Naive thymus-derived CD4-positive, alpha-beta T cell (primary cell): ENCODE measurements at places on chromosomes 6 and 20. TPM values are rescaled to one million over a fixed set of nuclear protein-coding genes. Genes with fewer than 3 reads are reported as not detected.
A peak's percentile ranks its signal among the peaks of the same experiment; 100 is the strongest.

GRCh38 chr6:7960848-7961247 is 50.3 kb upstream of the TXNDC5 start:
- no peaks in the 10 kb centered on the region for H3K4me1 ChIP-seq
- H3K4me3 ChIP-seq = no peak overlapping the region
- no peak for DNase-seq
- H3K36me3 ChIP-seq = no peaks in the 10 kb centered on the region
- no peak overlapping the region for H3K27ac ChIP-seq

- peaks cover 11% of the 10 kb centered on the region for H3K36me3 ChIP-seq
- no peaks in the 10 kb centered on the region for H3K27me3 ChIP-seq
- DNase-seq = no peak
- no peak overlapping the region for H3K4me3 ChIP-seq
- H3K27ac ChIP-seq = no peak overlapping the region
- H3K4me1 ChIP-seq = no peaks in the 10 kb centered on the region
These were observed 7.2 kb downstream of the HEBP2 start for GRCh38 chr6:138410972-138411880.

- no peak overlapping the region for H3K4me3 ChIP-seq
- H3K27ac ChIP-seq = no peak overlapping the region
These were observed 393.4 kb upstream of the SULF2 start for GRCh38 chr20:48178633-48179032.

- H3K27me3 ChIP-seq = no peaks in the 10 kb centered on the region
- peaks cover 6% of the 10 kb centered on the region for H3K4me1 ChIP-seq
- H3K4me3 ChIP-seq = no peak overlapping the region
- no peak overlapping the region for H3K27ac ChIP-seq
These were observed 54.2 kb downstream of the MAP3K5 start for GRCh38 chr6:136737871-136738691.

GRCh38 chr6:33313709-33314514 is at the start of gene TAPBP:
TSS of gene TAPBP (minus strand) at chr6:33314078. CDS start at chr6:33314041, 37 bp downstream.
- H3K27ac ChIP-seq = peak within 1 kb of the TSS; percentile 99
- H3K4me1 ChIP-seq = peaks cover 42% of the 10 kb centered on the region
- H3K4me3 ChIP-seq = peak within 1 kb of the TSS; percentile 97

RIPPLY2 gene
- polyA plus RNA-seq = not detected

TNF gene
- 0.73 TPM for polyA plus RNA-seq

PRIM2 gene
- 11.3 TPM for polyA plus RNA-seq

MYH7B gene
- polyA plus RNA-seq = 0.52 TPM
